Stimulated activated CD8-positive, alpha-beta memory T cell treated with anti-CD3 and anti-CD28 coated beads, Interleukin-4, amount 100 ng/mL, for 48 hours (primary cell): ENCODE measurements at places on chromosomes 1 and 21.

DNA sequence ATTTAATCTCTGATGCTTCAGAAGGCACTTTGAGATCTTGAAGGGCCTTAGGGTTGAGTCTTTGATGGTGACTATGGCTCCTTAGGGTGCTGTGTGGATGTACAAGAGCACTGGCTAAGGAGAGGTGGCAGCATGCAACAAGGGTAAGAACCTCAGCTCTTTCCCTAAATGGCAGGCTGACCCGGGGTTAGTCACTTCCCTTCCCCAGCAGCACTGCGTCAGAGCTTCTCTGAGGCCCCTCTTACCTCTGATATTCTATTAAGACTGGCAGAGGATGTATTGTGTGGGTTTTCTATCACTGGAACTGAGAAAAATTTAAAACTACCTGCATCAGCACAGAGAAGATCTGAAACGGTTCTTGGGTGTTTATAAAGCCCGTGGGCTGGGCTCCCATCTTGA, 11.8 kb downstream of the C1orf116 start:
- no peak for DNase-seq

DNA sequence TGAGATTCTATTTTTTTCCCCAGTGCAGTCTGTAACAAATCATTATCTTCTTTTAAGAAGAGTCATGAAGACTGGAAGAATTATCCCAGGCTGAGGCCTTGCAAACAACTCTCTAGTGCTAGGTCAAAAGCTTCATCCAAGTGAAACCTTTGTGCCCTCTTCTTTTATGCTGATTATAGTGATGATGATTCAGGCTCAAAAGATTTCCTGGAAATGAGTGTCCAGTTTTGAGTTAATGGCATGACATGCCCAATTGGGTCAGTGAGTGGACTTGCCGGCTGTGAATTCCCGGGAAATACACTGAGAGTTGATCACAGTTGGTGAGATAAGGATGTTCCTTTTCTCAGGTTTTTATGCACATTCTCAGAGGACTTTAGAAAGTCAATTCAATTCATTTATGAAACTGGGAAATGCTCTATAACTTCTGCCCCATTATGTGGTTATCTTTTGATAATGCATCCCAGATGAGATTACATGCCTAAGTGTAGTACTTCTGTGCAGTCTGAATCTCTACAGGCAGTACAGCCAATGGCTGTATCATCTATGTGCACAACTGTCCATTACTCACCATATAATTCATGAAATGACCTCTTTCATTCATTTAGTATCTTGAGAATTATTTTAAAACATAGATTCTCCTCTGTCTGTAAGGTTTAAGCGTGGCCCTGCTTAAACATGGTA, 66.2 kb downstream of the S1PR1 start:
- DNase-seq: no peak

DNA sequence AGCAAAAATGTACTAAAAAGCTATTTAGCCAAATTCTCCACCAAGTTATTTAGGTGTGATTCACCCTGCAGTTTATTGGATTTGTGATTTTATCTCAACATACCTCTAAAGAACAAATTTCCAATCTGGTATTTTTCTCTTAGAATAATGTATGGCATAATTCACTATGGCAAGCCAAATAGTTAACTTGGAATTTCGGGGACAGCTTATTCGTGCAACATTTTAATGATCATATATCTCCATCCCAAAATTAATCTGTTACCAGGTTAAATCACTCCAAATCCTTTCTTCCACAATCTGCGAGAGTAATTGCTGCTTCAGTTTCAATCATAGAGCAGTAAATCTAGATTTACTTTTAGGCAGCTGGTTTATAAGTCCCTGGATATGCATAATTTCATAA, 53.4 kb downstream of the ERICH3 start:
- DNase-seq: no peak

DNA sequence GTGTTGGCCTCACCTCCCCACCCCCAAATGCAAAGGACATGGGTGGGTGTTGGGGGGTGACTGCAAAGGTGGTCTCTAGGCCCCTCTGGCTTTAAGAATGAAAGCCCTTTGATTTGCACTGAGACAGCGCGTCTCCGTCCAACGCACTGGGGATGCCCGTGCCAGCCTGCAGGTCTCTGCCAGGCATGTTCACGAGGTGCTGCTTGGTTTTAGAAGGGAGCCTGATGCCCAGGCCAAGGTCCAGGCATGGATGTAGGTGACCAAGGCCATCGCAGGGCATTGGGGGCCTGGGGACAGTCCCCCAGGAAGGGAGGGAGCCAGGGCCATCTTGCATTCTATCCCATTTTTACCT, 363.6 kb upstream of the VAMP3 start:
- DNase-seq: peak; percentile 5

- no peak for DNase-seq
Measured at GRCh38 chr21:46661211-46661625, 25.7 kb downstream of the PRMT2 start.

DNA sequence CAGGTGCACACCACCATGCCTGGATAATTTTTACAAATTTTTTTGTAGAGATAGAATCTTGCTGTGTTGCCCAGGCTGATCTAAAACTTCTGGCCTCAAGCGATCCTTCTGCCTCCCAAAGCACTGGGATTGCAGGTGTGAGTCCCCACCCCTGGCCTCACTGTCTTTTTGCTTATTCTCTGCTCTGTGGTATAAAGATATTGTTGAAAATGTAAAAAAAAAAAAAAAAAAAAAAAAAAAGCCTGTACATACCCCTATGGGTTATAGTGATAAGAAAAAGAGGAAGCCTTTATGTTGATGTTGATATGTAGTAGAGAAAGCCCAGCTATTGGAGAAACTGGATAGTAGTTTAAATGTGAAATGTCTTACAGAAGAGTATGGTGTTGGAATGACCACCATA, 125.8 kb downstream of the XPR1 start:
- DNase-seq: no peak

GRCh38 chr1:151515265-151515664, 4.1 kb downstream of the CGN start:
- no peak for DNase-seq
